Activated gamma-delta T cell treated with anti-CD3 and anti-CD28 coated beads, Interleukin-2, amount 50 U/mL, for 16 hours (primary cell): ENCODE measurements at places on chromosomes 3 and 15.

DNA sequence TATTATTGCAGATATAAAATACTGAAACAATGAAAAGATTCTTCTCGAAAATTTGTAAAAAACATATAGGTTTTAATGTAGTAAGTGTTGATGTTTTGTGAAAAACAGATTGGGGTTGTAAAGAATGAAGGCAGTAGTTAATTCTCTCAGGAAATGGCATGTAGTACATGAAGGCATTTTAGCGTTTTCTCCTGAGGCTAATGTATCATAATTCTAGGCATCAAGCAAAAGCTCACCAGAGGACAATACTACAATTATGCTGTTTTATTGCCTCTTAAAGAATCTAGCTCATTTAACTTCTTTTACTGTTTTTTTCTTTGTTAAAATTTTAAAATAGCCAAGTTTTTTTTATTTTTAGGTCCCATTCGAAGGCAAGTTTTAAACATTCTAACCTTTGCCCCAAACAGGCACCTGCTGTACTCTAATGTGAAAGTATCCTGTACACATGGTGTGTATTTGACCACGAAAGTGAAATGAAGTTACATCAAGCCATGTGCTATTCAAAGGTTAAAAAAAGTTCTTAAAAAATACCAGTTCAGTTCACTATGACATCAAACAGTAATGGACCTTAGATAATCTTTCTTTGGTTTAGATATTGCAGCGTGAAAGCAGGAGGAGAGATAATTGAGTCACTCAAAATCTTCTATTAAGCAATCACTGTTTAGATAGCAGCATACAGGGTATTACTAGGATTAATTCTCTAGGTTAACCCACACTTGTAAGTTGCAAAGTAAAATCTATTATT lies 163.6 kb downstream of the ECT2 start:
- no peak for DNase-seq

DNA sequence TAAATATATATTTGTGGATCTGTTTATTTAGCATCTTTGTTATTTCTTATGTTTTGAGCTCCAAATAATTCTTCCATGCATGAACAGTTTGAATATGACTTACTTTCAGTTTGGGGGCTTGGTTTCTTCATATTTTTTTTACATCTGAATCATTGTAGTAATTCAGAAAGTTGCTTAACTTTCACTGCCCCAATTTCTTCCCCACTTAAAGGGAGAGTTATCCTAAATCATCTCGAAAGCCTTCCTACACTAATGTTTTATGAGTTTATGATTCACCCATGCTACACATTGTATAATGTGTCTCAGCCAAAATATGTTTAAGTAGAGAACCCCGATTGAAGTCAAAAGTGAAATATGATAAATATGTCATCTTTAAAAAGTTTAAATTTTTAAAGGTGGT lies 47.8 kb downstream of the SPRED1 start:
- no peak for DNase-seq

DNA sequence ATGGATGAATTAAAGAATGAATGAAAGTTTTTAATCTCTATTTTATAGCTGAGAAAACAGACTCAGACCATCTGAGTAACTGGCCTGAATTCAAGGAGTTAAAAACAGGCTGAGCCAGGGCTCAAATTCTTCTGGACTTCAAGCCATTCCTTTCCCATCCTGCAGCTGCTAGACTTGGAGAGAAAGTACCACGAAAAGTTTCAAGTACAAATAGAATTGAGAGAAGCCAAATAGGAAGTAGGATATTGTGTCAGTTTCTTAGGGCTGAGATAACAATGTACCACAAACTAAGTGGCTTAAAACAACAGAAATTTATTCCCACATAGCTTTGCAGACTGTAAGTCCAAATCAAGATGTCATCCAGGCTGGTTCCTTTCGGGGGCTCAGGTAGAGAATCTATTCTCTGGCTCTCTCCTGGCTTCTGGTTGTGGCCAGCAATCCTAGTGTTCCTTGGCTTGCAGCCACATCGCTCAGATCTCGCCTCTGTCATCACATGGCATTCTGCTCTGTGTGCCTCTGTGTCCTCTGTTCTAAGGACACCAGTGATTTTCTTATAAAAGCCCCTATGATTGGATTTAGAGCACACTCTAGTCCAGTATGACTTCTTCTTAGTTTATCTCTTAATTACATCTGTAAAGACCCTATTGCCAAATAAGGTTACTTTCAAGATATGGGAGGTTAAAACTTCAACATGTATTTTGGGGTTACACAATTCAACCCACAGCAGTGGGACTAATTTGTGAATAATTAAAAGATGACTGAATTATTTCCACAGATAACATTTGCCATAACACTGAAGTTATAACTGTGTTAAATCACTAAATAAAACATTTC lies 25.7 kb upstream of the GOLIM4 start:
- DNase-seq = no peak

DNA sequence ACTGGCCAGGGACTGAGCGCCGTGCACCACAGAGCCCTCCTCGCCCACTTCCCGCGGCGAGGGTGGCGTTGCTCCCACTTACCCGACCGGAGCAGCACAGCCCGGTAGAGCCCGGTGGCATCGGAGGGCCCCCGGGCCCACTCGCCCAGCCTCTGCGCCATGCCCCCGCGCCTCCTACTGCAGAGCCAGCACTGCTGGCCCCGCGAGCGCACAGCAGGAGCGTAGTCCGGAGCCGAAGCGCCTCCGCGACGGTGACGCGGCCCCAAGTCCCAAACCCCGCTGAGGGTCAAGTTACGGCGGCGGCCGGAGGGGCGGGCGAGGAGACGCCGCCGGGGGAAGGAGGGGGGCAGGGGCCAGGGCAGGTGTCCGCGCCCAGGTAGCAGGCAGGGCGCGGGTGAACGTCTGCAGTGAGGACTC lies 9.6 kb upstream of the FAM107A start:
- no peak for DNase-seq

GRCh38 chr3:22982981-22983587 lies 220.0 kb upstream of the UBE2E2 start:
- DNase-seq = no peak

DNA sequence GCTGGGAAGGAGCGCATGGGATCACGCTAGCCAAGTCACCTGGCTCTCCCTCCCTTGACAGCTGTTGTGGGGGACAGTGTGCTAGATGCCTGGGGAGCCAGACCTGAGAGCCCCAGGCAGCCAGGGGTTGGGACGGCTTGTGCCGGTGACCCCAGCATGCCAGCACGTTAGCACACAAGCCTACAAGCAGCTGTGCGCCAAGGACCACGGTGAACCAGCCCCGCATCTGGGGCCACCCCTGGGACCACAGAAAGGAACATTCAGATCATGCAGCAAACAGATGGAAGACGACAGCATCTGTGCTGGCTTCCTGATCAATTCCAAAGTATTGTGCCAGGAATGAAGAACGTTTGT lies 64.8 kb downstream of the NTRK3 start:
- DNase-seq = no peak

- DNase-seq = no peak
Observed at GRCh38 chr3:186213946-186214345, 105.1 kb upstream of the ETV5 start.

GRCh38 chr3:119156868-119157267 lies 10.9 kb downstream of the TEX55 start:
- no peak for DNase-seq

DNA sequence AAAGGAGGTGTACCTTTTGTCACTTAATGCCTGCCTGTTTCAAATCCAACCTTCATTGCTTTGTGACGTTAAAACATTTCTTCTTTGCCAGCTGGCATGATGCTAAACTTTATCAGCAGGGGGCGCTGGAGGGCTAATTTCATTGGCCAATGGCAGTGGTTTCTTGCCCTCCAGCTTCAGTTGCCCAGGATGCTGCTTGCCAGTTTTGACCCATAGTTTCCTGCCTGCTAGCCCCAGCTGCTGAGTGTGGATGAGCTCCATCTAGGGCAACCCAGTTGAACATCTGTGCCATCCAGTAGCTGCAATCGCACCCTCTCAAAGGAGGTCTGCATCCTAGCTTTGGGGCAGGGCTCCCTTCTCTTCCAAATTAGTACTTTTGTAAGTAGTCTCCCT lies 22.1 kb downstream of the ACKR2 start:
- peak; percentile 54 for DNase-seq

- no peak for DNase-seq
Observed at GRCh38 chr3:17602126-17602525, 140.3 kb downstream of the TBC1D5 start.

DNA sequence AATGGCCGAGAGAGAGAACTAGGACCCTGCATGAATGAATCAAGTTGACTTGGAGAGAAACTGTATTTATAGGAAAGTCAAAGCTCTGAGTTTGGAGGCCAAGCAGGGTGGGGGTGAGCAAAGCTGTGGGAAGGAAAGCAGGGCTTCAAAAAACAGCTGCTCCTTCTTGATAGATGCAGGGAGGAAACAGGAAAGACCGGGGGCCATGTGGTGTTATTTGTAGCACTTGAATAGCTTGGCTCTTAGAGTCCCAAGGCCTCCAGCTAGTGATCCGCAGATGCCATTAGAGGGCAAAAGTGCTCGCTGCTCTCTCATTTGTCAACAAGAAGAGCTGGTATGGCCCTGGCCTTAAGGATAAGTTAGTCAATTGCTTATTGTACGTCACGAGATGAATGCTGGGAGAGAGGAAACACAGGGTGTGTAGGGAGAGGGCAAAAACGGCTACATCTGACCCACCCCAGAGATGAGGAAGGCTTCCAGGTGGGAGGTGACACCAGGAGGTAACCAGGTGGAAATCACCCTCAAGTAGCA lies at the start of gene ALG1L2:
Gene ALG1L2, plus strand, starts transcription at position 481 of the 531 bp plus-strand sequence. CDS start 186 bp downstream, outside the sequence.
- no peak for DNase-seq

DNA sequence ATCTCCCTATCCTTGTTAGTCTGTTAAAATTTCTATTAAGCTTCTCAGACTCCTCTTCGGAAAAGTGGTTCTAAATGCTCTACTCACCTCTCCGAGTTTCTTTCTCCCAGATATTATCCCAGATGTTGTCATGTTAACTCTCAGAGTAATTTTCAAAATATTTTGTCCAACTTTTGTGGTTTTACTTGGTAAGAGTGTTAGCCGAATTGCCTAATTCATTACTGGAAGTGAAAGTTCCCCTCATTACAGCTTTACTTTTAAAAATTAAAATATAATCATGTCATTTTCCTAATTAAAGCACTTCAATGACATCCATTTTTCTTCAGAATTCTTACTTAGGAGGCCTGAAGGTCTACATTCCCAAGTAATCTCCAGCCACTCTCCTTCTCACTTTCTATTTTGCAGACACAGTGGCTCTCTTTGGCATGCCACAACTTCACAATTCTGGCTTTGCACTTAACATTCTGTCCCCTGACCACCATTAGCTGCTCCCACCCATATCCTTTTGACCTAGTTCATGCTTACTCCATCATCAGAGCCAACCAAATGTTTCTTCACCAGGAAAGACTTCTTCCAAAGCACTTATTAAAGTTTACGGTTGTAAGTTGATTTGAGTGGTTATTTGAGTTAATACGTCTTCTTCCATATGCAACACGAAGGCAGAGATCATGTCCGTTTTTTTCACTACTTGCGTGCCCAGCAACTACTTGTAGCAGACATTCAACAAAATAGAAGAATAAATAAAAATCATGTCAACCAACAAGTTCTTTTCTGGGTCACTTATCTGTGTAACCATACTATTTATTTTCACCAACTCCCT lies 10.2 kb upstream of the TIPARP start:
- no peak for DNase-seq

GRCh38 chr3:11056531-11057050 lies 64.0 kb downstream of the SLC6A1 start:
- DNase-seq = no peak

DNA sequence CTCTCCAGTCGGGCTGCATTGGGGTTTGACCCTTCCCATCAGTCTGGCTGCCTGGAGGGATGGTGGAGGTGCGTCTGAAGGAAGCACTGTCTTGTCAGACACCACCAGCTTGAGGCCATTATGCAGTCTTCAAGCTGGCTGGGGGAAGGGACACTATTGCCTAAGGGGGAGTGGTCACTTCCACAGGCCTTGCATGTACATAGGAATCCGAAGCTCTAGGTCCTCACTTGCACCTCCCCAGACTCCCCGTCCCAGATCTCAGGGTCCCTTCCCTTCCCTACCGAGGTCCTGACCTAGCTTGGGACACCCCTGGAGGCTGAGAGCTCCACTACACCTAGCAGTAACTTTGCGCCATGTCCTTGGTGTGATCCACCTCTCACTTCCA lies 48.6 kb upstream of the KLF13 start:
- no peak for DNase-seq

- no peak for DNase-seq
Observed at GRCh38 chr3:134471521-134472193, 14.1 kb downstream of the ANAPC13 start.
